ENCODE measurements at places on chromosomes 3 and 15.

GRCh38 chr15:84634228-84634837, 19.8 kb downstream of the WDR73 start:
- no peak for DNase-seq

- no peak for DNase-seq
Measured at GRCh38 chr3:110738531-110738930, 333.1 kb upstream of the NECTIN3 start.

- DNase-seq: no peak
Measured at GRCh38 chr15:41437448-41437847, 20.6 kb downstream of the RTF1 start.

GRCh38 chr15:31471731-31472430, 145.2 kb downstream of the KLF13 start:
- DNase-seq: no peak

DNA sequence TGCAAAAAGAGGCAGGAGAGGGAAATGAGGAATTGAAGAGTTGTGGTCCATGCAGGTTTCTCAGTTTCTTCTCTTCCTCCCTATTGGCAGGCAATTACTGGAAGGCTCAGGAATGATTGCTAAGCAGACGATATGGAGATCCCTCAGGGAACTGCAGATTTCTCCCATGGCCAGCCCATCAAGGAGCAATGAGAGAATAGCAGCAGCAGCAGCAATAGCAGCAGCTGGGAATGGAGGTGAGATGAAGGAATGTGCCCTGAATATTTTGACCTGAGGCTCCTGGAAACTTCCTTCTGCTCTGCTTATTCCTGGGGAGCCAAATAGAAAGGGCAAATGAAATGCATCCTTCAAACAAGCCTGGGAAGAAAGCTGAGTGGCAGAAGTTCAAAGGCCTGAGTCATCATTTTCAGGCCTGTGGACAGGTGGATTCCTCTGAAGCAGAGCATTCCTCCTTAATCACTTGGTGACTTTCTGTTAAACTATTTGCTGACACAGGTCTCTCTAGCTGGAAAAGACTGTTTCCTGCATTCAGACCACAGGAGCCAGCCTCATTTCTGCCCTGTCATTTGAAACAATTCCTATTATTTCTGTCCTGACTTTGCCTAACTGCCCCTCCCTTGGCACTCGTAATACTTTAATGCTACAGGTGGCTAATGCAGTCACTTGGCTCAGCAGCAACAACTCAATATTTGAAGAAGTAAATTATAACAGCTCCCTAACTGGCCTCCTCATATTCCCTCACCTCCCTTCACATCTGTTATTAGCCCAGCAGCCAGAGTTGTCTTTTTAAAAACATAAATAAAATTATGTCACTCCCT, 146.9 kb upstream of the GADL1 start:
- no peak for DNase-seq

DNA sequence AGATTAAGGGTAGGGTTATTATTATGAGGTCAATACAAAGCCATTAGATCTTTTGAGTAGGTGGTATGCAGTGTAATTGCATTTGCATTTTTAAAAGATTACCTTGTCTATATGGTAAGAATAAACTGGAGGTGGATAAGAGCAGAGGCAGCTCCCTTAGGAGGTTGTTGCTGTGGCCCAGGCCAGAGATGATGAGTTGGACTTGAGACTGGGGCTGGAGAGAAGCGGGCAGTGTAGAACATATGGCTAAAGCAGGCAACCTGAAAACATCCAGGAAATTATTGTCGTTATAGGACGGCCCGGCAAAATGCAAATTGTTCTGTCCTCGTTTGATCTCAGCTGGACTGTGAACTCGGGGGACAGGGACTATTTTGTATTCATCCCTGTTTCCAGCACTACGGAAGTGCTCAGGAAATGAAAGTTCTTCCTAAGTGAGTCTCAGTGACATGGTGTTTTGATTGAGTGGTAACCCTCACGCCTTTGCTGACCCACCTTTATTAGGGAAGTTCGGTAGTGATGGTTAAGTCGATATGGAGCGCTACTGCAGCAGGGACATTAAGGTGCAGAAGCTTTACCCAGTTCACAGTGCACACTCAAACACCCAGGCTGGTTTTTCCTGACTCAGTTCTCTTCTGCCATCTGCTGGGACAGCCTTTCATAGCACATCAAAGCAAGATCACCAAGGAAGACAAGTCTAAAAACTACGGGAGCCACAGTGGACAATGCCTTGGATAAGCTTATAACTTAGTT, 27.2 kb upstream of the VPS33B start:
- peak; percentile 26 for DNase-seq

Data from T-helper 1 cell (primary cell).